ENCODE measurements at places on chromosomes 12 and 14.

- no peak for DNase-seq
Observed at GRCh38 chr12:65922077-65922476, 97.8 kb downstream of the HMGA2 start.

DNA sequence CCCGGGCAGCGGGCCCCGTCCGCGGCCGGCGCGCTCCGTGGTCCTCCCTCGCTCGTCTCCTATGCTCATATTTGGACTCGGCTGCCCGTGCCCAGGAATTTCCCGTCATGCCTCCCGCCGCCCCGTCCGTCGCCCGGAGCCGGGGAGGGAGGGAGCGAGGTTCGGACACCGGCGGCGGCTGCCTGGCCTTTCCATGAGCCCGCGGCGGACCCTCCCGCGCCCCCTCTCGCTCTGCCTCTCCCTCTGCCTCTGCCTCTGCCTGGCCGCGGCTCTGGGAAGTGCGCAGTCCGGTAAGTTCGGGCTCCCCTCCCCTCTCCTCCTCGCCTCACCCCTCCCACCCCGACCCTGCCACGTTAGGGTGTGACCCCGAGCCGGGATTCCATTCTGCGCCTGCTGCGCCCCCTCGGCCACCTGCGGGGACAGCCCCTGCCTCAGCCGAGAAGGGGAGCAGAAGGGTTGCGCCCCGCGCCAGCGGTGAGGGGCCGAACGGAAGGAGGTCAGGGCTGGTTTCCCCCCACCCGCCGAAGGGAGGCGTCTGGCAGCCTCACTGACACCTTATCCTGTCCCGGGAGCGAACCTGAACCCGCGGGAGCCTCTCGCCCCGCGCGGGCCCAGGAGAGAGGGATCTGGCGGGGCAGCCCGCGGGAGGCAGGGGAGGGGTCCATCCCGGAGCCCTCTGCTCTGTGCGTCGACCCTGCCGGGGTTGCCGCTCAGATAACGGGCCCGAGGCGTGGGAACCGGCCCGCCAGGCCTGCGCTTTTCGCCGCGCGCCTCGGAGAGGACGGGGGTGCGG lies at the start of gene MSRB3:
Gene MSRB3 (plus strand): TSS at position 108 of the 793 bp plus-strand sequence. CDS start 29,897 bp downstream, outside the sequence.
- DNase-seq: peak; percentile 90

- no peak for DNase-seq
Observed at GRCh38 chr14:102796661-102797190, 19.5 kb downstream of the TRAF3 start.

DNA sequence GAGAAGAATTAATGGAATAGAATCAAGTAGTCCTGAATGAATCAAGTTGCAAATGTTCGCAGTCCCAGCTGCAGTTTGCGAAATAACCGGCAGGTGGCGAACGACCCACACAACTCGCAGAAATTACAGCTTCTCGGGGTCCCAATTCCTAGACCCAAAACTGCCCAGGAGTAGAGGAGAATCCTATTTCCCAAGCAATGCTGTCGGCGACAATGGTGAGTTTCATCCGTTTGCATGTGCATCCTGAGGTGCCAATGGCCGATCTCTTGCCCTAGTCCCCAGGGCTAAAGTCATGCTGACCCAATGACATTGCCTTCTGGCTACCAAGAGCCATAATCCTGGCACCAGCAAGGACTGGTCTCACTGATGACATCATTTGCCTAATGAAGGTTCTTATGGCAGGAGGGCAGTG lies 8.5 kb upstream of the ASCL1 start:
- peak; percentile 80 for DNase-seq

- no peak for DNase-seq
Observed at GRCh38 chr12:127435439-127435838, 831.5 kb upstream of the TMEM132C start.

Measured in iPS-NIHi11 (cell line).